ENCODE measurements at places on chromosomes 7 and 10.

DNA sequence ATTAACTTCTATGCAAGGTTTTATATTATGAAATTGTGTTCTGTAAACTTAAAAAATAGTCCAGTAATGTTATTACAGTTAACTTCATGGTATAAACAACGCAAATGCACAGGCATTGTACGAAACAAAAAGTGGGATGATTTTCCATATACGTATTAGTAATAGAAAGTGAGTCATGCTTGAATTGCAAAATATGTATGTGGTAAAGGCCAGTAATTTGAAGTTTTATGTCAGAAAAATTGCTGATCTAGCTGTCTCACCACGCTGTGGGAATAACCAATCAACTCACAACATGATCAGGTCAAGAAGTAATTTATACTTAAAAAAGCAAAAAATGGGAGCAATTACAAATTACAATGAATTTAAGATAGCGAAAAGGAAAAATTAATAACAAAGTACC, 37.0 kb upstream of the GLI3 start:
- DNase-seq: no peak

DNA sequence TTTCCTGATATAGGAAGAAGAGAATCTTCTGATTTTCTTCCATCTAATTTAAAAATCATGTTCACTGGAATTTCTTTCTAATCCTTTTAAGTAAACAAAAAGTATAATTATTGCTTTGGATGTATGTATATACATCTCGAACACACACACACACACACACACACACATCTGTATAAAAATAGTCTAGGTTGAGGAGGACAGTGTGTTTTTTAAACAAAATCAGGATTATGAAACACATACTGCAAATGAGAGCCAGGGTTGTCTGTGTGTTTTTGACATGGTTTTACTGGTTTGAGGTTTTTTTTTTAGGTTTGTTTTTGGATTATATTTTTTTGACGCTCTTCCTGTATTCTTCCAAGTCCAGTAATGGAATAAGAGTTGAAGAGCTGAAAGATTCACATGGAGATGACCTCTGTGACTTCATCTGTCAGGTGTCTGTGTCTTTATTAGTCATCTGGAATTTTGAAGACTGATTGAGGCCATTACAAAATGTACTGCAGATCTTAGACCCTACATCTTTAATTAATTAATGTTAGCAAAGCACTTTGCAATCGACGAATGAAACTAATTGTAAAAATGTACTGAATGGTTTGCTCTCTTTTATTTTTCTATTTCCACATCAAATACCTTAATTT, 237.1 kb downstream of the SUGCT start:
- no peak for DNase-seq

DNA sequence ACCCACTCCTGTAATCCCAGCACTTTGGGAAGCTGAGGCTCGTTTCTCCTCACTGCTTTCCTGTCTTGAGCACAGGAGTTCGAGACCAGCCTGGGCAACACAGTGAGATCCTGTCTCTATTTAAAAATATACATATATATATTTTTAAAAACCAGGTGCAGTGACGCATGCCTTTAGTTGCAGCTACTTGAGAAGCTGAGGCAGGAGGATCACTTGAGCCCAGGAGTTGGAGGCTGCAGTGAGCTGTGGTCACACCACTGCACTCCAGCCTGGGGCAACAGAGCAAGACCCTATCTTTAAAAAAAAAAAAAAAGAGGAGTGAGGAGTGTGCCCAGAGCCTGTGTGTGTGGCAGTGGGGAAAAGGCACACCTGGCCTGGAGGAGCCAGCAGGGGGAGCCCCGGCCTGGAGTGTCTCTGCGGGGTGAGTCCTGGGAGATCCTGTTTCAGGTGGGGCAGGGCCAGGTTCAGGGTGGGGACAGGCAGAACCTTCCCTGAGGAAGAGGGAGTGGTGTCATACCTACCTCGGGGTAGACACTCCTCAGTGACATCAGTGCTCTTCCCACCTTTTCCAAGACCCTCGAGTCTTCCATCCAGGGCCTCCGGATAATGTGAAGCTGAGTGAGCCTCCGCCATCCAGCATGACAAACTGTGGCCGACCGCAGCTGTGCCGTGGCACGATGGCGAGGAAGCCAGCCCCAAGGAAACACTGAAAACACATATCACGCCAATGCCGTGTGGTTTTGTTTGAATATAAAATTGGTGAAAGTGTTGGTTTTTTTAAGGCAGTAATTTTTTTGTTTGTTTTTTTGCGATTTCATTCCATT, 9.0 kb upstream of the ARPC1B start:
- no peak for DNase-seq

DNA sequence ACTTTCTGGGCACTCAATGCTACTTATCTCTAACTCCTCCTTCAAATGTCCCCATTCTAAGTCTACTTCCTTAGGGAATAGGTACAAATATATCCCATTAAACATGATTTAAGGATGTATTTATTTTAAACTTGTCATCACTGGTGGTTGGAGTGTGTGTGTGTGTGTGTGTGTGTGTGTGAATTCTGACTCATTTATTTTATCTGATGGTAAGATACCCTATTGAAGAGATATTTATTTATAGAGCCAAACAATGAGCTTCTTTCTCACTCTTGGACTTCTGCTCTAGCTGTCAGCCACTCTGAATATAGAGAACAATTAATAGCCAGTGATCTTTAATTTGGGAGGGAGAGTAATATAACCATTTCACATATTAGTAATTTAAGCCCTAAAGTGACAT, 17.8 kb upstream of the MAGI2 start:
- DNase-seq: no peak

DNA sequence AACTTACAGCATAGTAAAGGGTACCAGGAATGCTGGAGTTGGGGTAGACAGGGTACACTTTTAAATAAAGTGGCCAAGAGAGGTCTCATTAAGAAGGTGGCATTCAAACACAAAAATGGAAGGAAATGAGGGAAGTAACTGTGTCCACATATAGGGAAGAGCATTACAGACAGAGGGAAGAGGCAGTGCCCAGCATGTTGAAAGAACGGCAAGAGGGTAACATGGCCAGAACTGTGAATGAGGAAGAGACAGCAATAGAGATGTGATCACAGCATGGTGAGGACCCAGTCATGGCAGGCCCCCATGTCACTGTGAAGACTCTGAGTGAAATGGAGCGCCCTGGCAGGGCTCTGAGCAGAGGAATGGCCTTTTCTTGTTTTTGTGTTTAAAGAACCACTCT, 35.1 kb upstream of the ZNRF2 start:
- no peak for DNase-seq

GRCh38 chr10:120989996-120990598, 138.9 kb downstream of the WDR11 start:
- no peak for DNase-seq
